Stimulated activated CD4-positive, alpha-beta T cell treated with anti-CD3 and anti-CD28 coated beads, Interleukin-15, amount 100 ng/mL, for 48 hours (primary cell): ENCODE measurements at places on chromosomes 7 and 10.

- DNase-seq, result no peak
Observed at GRCh38 chr7:136883046-136883445, 14.6 kb downstream of the CHRM2 start.

DNA sequence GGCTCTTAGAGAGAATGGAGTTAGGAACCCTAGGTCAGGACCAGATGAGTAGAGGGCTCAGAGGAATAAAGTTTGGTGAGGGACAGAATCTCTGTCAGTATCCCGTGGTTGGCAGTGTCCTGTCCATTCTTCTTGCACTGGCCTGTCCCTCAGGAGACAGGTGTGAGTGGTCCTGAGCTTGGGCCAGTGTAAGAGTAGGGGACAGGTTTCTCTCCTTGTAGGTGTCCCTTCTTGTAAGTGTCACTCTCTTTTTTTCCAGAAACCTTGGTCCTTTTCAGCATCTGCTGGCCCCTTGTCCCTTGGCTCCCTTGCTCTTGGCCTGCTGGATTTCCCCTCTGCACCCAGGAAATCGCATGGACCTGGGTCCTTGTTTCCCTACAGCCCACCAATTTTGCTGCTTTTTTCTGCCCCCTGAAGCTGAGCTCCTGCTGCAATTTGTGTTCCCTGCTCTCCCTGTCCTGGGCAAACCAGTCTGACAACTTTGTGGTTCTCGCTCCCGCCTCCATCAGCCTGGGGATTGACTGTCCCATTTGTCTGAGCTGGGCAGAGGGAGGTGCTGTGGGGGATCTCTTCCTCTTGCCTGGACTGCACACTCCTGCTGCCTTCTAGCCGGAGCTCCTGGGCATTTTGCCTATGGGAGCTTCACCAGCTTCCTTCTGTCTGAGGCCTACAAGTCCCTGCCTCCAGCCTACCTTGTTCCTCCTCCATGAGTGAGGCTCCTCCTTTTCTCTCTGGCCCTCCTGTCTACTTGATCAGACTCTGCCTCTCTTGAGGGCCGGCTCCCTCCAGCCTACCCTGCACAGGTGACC, 6.5 kb downstream of the TSPAN14 start:
- DNase-seq, result no peak

- no peak for DNase-seq
Observed at GRCh38 chr7:108584211-108584610, 14.5 kb downstream of the DNAJB9 start.

DNA sequence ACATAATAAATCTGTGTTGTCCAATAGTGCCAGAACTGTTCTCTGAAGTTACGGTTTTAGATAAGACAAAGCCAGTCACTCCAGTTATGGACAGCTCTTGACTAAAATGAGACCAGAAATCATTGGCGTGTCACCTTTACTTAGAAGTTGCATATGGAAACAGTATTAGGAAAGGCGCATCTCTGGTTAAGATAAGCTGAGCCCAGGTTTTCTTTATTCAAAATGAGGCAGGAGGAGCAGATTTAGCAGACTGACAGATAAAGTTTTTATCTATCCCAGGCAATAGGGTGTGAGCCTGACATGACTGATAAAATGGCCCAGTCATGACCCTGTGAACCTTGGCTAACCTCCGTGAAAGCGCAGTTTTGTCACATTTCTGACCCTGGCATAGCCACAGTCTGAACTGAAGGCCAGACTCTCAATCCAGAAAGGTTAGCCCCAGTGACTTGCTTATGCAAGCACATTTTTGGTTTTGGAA, 4.2 kb downstream of the CYP26A1 start:
- DNase-seq, result no peak
